Type B pancreatic cell (in vitro differentiated cells): ENCODE measurements at places on chromosomes 5 and 9. TPM values are rescaled to one million over a fixed set of nuclear protein-coding genes. Genes with fewer than 3 reads are reported as not detected.

The PCDHA9 gene
- total RNA-seq: 1.5 and 2.5 TPM in 2 replicates

The SPATA31A3 gene
- not detected in 2 replicates for total RNA-seq

The PDE6A gene
- not detected in 2 replicates for total RNA-seq

The SLC34A3 gene
- 0.41 and 0.81 TPM in 2 replicates for total RNA-seq

GRCh38 chr9:4804531-4805016 is 11.8 kb downstream of the RCL1 start:
- DNase-seq: no peak

- DNase-seq: no peak
Observed at GRCh38 chr5:84715686-84716085, 331.0 kb upstream of the EDIL3 start.

GRCh38 chr9:112863746-112864145 is 26.9 kb downstream of the SLC46A2 start:
- DNase-seq: no peak

GRCh38 chr9:16154521-16155078 is 601.8 kb downstream of the CCDC171 start:
- no peak for DNase-seq

GRCh38 chr5:109691996-109692395 is 2.3 kb downstream of the MAN2A1 start:
- DNase-seq: no peak

DNA sequence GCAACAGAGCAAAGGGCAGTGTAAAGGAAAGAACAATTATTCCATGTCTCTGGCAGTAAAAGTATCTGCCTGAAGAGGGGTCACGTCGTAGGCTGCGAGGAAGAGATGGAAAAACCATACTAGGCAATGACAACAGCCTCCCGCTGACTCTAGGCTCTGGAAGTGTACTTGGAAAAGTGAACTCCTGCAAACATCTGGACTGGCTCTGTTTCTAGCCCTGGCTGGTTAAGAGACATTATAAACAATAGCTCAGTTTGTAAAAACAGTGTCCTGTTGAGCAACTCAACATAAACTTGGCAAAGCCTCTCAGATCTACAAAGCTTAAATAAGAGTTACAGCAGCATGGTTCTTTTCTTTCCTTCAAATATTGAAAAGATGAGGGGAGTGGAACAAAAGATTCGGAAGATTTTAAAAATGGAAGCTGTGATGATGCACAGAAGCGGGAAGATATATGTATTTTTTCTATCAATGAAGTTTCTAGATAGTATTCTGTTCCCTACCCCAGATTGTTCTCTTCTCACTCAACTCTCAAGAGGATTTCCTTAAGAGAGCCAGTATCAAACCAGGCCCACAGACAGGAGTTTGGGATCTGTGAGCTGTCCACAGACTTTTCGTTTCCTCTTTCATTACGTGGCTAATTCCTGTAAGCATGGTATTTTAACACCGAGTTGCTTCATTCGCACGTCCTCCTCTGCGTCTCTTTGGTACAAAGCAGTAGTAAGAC is 79.4 kb downstream of the SPTLC1 start:
- no peak for DNase-seq

GRCh38 chr5:16095612-16096011 is 84.0 kb downstream of the MARCHF11 start:
- no peak for DNase-seq

- no peak for DNase-seq
Observed at GRCh38 chr5:478982-479535, 36.1 kb downstream of the EXOC3 start.

- no peak for DNase-seq
Observed at GRCh38 chr5:83911367-83911919, 190.8 kb upstream of the HAPLN1 start.

- DNase-seq: no peak
Observed at GRCh38 chr9:129586245-129586644, 34.7 kb downstream of the C9orf50 start.
